ENCODE measurements at places on chromosomes 3 and 15.

- DNase-seq: no peak
These were observed 29.5 kb downstream of the HES1 start for GRCh38 chr3:194165271-194166018.

- no peak for DNase-seq
These were observed 7.4 kb downstream of the HMCES start for GRCh38 chr3:129286081-129286480.

DNA sequence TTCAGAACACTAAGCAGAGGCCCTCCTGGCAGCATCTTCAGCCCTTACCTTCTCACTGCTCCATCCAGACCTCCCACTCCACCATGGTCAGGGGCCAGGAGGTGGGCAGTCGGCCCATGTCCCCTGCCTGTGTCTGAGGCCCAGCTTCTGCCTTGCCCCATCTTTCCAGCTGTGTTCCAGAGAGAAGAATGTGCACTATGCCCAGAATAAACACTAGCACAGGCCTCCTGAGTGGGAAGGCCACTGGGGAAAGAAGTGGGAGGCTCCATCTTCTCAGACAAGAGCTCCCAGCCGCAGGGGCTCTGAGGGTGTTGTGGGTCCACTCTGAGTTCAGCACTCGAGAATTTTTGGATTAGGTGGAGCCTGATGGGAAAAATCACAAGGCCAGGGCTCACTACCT, 44.5 kb downstream of the ADCY5 start:
- no peak for DNase-seq

GRCh38 chr3:4078903-4079302, 224.3 kb upstream of the SETMAR start:
- DNase-seq: no peak

DNA sequence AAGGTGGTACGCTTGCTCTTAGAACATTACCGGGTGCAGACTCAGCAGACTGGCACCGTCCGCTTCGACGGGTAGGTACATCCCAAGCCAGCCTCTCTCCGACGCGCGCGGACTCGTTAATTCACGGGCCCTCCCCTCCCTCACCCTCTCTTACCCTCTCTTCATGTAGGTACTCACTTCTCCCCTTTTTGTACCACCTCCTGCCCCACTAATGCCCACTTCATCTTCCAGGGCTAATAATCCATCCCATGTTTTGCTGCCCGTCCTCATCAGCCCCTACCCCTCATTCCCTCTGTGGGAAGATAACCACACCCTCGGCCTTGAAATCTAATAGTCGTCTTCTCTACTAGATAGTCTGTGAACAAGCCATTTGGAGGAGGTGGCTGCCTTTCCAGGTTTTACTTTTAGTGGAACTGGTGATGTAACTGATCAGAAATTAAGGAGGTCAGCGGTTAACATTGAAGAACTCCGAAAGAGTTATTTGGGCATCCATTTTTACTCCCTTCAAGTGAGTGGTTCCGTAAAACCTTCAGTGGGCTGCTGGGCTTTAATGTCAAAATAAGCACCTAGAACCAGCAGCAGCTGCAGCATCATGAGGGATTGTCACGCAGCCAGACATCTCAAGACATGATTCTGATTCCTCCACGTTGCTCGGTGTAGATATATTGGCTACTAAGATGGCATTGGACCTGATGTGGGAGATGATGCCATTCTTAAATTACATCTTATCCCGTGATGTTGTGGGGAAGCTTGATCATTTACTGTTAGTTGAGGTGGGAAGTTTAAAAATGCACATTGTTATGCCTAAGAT, 1.3 kb downstream of the FEM1B start:
- peak; percentile 68 for DNase-seq

DNA sequence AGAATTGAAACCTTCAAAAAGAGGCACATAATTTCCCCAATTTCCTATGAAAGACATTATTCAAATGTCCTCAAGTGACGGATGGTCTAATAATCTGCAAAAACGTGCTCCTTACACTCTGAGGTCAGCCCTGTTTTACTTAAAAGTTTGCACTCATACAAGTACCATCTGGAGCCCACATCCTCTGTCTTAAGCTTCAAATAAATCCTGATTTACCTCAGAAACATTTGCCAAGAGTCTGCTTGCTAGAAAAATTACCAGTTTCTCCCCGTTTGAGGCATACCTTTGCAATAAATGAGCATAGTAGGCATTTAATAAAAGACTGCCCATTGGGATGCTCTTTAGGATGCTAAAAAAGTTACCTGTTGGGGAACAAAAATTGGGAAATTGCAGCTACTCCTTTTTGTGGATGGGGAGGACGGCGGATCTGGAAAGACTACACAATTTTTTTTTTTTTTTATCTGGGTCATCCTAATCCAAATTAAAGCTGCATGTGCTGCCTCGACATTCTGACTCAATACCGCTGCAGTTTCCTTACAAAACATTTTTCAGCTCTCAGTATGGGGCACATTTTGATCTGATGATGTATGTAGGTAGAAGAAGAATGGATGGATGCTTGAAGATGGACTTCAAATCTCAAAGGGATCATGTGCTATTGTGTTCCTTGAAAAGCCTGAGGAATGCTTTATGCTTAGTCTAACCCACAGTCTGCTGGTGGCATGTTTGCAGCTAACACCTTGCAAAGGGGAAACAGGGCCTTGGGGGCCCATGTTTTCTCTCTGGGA, 233.7 kb upstream of the ADAMTS9 start:
- DNase-seq: no peak

- DNase-seq: no peak
These were observed 3.1 kb downstream of the NBEAL2 start for GRCh38 chr3:46982546-46982945.

GRCh38 chr3:43757666-43758321, 67.1 kb downstream of the ABHD5 start:
- DNase-seq: no peak

DNA sequence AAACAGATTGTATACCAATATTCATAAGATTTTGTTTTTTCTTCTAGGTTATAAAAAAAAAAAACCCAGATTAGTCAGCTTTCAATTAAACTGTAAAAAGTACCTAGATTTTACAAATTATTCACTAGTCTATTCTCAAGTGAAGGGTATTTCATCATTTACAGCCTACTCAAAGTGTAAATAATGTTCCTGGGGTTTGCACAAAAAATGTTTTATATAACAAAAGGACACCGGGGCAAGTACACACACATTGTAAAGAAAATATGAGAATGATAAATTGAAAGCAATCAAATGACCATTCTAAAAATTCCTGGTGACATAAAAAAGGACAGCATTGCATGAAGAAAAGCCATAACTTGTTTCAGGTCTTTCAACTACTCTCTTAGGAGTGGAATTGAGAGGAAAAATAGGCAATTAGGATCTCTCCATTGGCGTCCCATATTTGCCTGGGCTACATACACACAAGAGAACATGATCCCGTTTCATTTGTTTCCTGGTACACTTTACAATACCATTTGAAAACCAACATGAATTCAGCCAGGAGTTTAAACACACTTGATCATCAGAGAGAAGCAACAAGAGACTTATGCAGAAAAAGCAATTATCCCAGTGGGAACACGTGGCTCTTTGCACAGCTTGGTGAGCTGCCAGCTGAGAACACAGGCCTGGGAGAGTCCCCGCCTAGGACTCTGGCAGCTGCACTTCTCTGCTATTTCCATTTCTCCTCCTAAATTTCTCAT, 1039.2 kb downstream of the ROBO1 start:
- peak; percentile 58 for DNase-seq

- DNase-seq: no peak
These were observed 113.8 kb upstream of the CCDC54 start for GRCh38 chr3:107263269-107264021.

DNA sequence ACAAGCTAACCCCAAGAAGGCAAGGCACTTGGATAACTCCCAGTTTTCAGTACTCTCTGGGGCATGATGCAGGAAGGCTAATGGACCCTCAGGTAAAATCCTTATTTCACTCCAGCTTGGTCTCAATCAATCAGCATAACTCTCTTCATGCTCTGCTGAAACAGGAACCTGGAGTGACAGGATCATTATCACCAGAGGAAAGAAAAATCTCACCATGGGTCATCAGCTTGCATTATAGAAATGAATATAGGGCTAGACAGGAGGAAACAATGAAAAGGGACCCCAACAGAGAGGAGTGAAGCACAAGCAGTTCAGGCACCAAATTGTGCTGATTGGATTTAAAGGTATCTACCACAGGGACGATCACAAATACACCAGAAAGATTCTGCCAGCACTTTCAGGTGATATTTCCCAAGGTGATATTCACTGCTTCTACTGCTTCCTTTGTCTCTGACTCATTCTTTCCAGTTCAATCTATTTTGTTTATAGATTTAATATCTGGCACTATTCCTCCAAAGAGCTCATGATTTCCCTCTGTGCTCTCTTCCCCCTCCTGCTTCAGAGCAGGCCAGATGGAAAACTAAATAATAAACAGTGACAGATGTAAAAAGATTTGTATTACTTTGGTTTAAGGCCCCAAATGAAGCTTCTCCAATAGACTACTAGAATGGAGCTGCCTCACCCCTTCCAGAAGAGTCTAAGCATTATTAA, 22.9 kb upstream of the THUMPD3 start:
- peak; percentile 37 for DNase-seq

DNA sequence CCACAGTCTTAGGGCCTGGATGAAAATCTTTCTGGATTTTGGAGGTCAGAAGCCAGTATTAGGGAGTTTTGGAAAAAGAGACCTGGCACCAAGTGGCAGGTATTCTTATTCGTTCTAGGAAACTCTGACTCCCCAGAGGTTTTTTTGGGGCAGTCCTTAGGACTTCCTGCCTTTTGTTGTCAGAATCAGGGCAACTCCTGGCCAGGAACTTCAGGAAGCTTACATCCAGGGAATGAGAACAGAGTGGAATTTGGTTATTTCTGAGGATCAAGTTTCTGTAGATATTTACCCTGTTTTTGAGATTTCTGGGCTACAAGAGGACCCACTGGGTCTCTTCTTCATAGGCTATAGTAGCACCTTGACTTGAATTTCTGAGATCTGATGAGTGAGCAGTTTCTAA, 15.5 kb downstream of the SCN10A start:
- DNase-seq: no peak

DNA sequence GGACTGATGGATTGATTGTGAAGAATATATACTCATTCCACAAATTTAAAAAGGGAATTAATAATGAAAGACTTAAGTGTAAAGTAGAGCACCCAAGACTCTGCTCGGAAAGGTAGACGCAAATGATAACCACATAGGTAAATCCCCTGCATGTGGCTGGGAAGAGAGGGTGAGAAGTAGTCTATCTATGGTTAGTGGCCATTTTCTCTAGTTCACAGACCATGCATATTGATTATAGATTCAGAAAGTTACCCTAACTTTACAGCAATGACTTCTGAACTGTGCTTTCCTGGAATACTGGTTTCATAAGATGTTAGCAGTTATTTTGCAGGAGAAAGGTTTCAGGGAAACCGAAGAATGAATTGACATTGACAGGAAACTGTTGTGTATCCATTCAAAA, 51.7 kb downstream of the CASR start:
- no peak for DNase-seq

GRCh38 chr15:25670025-25670554, 193.0 kb downstream of the ATP10A start:
- peak; percentile 87 for DNase-seq

DNA sequence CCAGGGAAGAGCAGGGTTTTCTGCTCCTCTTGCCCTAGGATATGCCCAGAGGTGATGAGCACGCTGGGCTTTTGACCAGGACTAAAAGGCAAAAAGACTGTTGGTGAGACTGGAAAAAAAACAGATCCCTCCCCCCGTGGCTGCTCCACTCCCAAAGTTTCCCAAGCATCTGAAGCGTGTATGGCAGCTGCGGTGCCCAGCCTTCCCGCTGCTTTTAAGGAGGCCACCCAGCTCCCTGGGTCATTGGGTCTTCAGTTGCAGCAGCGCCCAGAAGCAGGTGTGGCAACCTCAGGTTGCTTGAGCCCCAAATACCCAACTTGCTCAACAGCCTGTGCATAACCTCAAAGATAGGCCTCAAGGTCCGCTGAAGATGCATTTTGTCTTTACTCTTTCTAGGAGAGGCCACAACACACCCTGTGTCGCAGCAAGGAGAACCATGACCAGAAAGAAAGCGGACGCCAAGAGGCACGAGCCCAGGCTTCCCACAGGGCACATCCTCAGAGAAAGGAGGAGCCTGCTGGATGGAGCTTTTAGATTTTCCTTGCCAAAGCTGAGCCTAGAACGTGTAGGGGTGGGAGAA, 2.0 kb downstream of the SRGAP3 start:
- no peak for DNase-seq

- peak; percentile 58 for DNase-seq
These were observed 2.0 kb downstream of the BHLHE40 start for GRCh38 chr3:4981294-4981664.

- no peak for DNase-seq
These were observed 1088.0 kb downstream of the AGBL1 start for GRCh38 chr15:87167706-87168105.

- DNase-seq: no peak
These were observed 19.7 kb upstream of the UACA start for GRCh38 chr15:70783041-70783440.

DNA sequence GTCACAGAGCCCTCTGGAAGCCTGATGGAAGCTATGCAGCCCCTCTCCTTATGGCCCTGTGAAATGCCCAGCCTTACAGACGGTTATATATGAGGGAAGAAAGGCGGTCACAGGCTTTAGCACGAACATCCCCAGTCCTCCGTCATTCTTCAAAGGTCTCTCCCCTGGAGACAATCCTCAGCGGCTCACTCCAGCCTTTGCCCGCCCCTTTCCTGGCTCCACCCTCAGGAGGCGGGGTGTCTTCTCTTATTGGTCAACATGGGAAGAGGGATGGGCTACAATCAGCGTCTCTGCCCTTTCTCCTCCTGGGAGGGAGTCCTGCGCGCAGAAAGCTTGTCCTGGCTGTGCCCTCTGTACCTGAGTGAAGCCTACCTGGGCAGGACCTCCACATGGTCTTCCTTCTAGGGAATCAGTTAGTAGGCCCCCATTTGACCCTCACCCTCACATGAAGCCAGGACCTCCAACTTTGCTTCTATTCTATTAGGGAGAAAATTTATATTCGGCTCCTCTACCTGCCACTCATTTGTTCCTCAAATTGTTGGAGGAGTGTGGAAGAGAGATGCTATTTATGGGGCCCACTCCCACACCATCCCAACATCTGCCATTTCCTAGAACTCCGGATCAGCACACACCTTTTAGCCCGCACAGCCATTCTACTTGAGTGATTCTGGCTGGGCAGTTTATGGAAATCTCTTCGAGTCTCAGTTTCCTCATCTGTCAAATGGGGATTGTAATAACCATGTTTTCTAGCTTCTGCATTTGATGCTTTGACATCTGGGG, 112.9 kb upstream of the SLC6A11 start:
- peak; percentile 28 for DNase-seq

- DNase-seq: peak; percentile 50
These were observed 28.7 kb downstream of the CMTM7 start for GRCh38 chr3:32420126-32421038.

GRCh38 chr3:99669879-99670555, 31.6 kb downstream of the COL8A1 start:
- DNase-seq: peak; percentile 83

DNA sequence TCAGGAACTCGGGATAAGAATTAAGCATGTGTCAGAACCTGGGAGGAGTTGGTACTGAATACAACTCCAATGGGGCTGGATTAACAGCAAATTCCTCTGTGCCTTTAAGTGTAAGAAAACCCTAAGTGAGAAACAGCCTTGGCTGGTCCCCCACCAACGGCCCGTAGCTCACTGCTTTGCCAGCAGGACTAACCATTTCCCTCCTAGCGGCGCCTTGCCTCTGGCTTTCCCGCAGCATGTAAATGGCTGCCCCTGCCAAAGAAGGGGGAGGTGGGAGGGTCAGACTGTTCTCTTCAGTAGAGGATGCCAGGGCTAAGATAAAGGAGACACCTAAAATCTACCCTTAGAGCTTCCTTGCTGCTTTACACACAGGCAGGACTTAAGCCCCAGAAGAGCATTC, 51.0 kb upstream of the SH3GL3 start:
- DNase-seq: peak; percentile 39
